ENCODE measurements at places on chromosomes 2 and 18.

DNA sequence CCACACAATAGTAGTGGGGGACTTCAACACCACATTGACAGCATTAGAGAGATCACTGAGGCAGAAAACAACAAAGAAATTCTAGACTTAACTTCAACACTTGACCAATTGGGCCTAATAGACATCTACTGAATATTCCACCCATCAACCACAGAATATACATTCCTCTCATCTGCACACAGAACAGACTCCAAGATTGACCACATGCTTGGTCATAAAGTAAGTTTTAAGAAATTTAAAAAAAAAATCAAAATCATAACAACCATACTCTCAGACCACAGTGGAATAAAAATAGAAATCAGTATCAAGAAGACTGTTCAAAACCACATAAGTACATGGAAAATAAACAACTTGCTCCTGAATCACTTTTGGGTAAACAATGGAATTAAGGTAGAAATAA, 9.0 kb upstream of the FLACC1 start:
- no peak for DNase-seq

- DNase-seq: no peak
Measured at GRCh38 chr2:871926-872680, 78.5 kb upstream of the SNTG2 start.

GRCh38 chr2:111037128-111037527, 83.6 kb upstream of the BCL2L11 start:
- no peak for DNase-seq

GRCh38 chr2:231204581-231204980, 6.2 kb downstream of the ARMC9 start:
- no peak for DNase-seq

- no peak for DNase-seq
Measured at GRCh38 chr2:28721601-28722191, 29.9 kb upstream of the PPP1CB start.

GRCh38 chr18:12779043-12779442, 76.2 kb downstream of the PSMG2 start:
- no peak for DNase-seq

GRCh38 chr18:25896178-25896780, 194.1 kb downstream of the SS18 start:
- peak; percentile 13 for DNase-seq
